Activated CD4-positive, alpha-beta T cell treated with anti-CD3 and anti-CD28 coated beads, Interleukin-2, amount 10 ng/mL, durations not matched to agents 24 days and 14 days (primary cell): ENCODE measurements at places on chromosomes 16 and 17. TPM values are rescaled to one million over a fixed set of nuclear protein-coding genes. Genes with fewer than 3 reads are reported as not detected.

GRCh38 chr17:74994440-74994839, 7.0 kb downstream of the CDR2L start:
- no peak for DNase-seq

Gene SKAP1
- total RNA-seq, result 59.3 and 63.1 TPM in 2 replicates

DNA sequence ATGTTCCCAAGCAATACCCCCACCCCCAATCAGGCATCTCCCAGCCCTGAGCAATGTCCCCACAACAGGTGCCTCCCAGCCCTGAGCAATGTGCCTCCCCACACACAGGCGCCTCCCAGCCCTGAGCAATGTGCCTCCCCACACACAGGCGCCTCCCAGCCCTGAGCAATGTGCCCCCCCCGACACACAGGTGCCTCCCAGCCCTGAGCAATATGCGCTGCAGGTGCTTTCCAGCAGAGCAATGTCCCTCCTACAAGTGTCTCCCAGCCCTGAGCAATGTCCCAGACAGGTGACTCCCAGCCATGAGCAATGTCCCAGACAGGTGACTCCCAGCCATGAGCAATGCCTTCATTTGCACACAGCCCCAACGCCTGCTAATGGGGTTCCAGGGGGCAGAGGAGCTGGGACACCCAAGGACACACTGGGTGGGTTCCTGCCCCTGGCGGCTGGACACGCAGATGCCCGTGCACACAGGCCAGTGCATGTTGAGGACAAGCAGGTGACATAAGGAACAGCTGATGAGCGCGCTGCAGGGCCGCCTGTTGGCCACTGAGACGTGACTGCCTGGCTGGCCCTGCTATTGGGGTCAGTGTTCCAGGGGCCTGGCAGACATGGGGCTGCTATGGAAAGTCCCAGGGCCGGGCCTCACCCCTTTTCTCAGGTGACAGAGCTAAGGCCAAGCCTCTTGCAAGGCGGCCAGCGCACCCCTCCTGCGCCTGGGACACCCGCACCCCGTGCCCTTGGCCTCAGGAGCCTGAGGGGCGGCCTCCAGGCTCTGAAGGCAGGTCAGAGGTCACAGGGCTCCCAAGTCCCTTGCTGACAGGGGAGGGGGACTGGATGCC, 26.9 kb upstream of the PABPN1L start:
- no peak for DNase-seq

Gene PLEKHH3
- total RNA-seq, result 0.77 and 1.1 TPM in 2 replicates

DNA sequence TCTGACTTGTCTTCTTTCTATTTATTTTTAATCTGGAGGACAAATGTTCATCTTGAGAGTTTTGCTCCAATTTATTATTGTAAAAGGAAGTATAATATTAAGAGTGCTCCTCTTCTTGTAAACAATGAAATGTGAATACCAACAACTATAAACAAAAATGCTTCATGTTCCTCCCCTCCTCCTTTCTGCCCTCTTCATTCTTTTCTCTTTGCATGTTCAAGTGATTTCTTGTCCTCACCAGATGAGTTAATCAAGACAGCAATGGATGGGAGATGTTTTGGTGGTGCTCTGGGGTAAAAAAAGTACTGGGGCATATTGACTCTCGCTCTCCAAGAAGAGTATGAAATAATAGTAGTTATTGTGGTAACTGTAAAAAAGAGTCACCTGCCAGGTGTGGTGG, 24.3 kb downstream of the ITGB3 start:
- DNase-seq, result no peak

DNA sequence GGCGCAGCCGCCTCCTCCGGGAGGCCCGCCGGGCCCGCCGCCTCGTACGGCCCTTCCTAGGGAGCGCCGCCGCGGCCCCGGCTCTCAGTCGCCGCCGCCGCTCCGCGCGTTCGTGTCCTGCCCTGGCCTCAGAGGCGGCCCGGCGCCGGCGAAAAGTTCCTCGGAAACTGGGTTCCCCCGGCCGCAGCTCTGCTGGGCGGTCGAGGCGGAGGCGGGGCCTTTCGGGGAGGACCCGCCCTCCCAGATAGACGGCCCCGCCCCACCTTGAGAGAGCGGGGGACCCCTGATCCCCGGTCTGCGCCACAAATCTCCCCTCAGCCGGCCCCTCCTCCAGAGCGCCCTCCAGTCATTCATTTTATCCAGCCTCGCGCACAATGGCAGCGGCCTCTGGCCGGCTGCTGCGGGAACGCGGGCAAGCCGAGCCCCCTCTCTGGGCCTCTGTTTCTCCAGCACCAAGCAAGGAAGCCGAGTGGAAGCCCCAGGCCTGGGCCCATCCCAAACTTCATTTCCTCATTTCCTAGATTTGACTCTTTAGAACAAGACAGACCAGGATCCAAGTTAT, at the start of gene SREBF1:
SREBF1 (minus strand) TSS at position 169 of the 562 bp plus-strand sequence. CDS start 169 bp downstream, outside the sequence.
- DNase-seq, result peak; percentile 91

DNA sequence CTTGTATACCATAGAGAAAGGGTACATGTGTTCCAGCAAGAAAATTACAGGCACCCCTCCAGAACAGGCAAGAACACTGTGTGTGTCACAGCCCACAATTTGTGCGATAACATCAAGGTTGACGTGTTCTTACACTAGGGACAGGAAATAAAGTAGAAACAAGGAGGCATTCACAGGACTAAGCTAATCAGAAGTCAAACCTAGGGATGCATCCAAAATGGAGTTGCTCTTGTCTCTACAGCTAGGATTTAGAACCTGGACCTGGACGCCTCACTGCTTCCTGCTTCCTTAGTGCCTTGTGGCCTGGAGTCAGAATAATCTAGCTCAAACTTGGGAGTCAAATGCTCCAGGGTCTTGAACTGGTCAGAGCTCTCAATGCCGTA, 41.3 kb downstream of the GINS3 start:
- no peak for DNase-seq

DNA sequence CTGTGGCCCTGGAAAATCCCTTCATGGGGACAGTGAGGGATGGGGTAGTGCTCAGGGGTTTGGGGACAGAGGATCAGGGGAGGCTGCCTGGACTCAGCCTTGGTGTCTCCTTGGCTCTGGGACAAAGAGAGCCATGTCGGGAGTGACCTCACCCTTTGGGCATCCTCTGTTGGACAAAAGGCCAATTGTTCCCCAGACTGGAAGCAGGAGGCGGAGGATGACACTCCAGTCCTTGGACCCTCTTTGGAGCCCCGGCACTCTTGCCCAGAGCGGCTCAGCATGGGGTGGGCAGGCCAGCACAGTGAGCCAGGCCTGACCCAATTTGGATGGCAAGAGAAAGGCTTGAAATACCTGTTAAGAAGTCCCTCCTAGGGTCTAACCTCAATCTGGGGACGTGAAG, 39.4 kb upstream of the PHB1 start:
- no peak for DNase-seq

- DNase-seq, result no peak
These were observed 4.8 kb downstream of the KLHL11 start for GRCh38 chr17:41860254-41860931.

DNA sequence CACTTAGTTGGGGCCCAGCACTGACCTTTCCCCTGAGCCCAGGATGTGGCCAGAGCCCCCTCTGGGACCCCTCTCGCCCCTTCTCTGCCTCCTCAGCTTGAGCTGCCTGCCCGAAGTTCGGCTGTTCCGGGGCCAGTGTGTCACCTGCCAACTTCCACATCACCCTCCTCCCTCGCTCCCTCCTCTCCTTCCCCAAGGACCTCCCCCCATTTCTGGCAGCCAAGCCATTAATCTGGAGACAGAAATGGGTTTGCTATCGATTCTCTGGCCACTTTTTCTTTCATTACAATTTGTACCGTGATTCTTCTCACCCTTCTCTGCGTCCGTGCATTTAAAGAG, 8.8 kb upstream of the ADAM11 start:
- DNase-seq, result no peak

DNA sequence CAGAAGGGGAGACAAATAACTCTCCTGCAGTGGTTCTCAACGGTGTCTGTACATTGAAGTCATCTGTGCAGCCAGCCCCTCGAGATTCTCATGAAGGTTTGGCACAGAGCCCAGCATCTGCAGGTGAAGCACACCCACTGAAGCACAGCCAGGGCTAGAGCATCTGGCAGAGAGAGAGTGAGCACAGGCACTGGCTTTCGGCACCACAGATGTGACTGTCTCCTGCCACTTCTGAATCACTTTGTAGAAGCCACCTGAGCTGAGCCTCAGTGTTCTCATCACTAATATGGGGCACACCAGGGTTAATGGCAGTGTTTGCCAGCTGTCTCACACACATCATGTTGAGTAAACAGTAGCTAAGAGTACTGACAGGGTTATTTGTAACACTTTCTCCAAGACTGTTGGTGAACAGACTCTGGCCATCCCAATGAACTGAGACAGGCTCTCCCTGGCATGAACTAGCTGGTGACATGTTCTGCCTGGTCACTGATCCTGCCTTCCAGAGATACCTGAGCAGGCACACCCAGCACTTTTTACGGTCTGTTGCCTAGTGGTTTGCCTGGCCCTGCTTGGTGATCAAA, 10.9 kb downstream of the HSPB9 start:
- peak; percentile 61 for DNase-seq

GRCh38 chr16:57413301-57413730, 8.7 kb downstream of the CCL17 start:
- no peak for DNase-seq

DNA sequence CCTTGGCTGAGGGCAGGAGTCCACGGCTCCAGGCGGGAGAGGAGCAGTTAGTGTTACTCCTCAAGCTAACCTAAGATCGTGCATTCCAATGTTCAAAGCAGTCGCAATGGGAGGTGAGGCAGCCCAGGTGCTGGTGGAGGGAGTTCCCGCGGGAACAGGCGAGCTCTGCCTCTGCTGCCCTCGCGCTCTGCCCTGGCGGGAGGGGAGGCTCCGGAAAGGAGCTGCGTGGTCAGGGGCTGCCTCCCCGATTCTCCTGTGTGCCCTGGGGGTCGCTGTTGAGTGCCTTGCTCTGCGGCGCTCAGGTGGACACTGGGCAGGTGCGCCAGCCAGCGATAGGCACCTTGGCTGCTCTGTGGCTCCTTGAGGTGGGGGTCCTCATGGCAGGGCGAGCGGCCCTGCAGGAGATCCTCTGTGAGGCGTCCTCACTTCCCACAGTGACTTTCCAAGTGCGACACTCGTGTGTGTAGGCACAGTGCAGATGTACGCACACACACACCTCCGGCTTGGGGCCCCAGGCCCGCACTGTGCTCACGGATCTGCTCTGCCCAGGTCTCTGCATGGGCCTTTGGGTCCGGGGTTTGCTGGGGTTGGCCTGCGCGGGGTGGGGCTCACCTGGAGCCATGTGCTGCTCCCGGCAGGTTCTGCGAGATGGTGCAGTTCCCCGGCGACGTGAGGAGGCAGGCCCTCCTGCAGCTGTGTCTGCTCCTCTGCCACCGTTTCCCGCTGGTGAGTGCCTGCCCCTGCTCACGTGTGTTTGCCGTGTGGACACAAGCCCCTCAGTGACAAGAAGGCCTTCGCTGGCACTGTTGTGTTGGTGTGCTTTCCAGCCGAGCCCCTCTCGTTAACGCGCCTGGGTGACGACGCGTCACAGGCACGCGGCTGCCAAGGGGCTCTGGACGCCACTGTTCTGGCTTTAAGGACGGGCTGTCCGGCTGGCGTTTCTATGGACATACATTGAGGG, 97.9 kb upstream of the ZNF750 start:
- DNase-seq, result no peak

DNA sequence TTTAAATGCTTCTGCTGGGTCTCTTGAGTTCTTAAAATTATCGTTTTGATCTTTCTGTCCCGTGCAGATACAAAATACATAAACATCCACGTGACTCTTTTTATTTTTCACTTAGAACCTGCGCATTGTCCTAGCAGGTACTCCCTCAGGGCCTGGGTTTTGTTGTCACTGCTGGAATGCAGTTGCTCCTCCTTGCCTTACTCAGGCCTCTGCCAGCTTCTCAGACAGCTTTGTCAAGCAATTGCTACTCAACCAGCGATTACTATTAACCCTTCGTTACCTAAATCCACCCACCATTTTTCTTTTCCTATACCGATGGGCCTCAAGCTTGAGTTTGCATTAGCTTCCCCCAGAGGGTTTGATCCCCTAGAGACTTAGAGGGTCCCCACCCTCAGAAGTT, 405.9 kb upstream of the RBFOX1 start:
- no peak for DNase-seq

Gene CACNG3
- total RNA-seq, result not detected in 2 replicates

DNA sequence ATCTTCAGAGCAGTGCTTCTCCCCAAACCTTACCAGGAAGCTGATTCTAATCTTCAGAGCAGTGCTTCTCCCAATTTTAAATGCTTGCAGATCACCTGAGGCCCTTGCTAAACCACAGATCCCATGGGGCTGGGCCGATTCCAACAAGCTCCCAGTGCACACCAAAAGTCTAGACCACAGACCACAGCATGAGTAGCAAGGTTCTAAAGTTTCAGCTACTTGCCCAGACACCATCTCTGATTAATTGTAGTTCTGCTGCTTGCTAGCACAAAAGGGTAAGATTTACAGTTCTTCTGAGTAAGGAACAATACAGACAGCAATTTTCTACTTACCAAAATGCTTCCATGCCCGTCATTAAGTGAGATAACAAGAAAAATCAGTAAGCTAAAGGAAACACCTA, 12.2 kb downstream of the CLEC3A start:
- DNase-seq, result peak; percentile 57

DNA sequence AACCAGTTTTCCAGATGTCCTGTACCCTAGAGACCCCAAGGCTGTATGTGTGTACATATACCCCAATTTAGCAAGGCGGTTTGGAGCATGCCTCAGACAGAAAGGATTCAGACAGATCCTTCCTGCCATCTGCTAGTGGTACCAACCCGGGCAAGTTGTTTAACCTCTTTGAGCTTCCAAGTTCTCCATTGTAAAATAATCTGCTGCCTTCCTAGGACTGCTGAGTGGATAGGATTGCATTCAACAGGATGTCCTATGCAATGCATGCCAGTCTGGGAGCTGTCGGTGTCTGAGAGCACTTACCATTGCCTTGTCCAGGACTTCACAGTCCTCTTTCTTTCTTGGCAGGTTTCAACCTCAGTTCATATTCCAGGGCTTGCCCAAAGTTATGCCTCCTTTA, 1.9 kb downstream of the CDH13 start:
- DNase-seq, result no peak

DNA sequence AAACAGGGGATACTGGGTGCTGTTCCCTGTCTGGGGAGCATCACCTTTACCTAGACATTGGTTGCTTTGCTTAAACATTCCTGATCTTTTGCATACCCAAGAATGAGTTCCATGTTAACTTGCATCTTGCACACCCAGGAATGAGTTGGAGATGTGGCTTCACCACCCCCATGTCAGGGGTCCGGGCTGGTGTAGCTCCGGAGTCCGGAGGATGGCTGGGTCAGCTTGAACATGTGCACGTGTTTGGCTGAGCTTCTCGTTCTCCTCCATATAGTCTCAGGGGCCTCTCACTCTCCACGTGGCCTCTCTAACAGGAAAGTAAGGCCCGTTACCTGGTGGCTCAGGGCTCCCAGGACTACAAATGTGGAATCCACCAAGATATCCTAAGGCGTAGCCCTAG, 18.2 kb upstream of the AMZ2 start:
- DNase-seq, result no peak

DNA sequence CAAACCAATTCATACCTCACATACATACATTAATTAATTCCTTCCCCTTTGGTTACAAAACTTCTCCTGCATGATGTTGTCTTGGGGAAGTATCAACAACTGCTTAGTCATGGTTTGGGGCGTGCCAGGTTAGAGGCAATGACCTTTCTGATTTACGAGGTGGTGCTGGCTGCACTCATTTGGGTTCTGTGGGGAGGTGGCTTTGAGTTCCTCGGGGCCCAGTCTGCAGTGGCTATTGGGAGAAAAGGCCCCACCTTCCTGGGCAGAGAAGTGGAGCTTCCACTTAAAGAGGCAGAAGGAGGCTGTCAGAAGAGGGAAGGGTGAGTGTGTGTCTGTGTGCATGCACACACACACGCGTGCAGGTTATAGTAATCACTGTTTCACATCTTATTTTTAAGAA, 10.2 kb upstream of the ETV4 start:
- DNase-seq, result no peak

Gene CTNS
- 46.7 and 48.1 TPM in 2 replicates for total RNA-seq

Gene RFWD3
- total RNA-seq, result 109 and 117 TPM in 2 replicates
